ENCODE measurements at places on chromosomes 7 and 10.

DNA sequence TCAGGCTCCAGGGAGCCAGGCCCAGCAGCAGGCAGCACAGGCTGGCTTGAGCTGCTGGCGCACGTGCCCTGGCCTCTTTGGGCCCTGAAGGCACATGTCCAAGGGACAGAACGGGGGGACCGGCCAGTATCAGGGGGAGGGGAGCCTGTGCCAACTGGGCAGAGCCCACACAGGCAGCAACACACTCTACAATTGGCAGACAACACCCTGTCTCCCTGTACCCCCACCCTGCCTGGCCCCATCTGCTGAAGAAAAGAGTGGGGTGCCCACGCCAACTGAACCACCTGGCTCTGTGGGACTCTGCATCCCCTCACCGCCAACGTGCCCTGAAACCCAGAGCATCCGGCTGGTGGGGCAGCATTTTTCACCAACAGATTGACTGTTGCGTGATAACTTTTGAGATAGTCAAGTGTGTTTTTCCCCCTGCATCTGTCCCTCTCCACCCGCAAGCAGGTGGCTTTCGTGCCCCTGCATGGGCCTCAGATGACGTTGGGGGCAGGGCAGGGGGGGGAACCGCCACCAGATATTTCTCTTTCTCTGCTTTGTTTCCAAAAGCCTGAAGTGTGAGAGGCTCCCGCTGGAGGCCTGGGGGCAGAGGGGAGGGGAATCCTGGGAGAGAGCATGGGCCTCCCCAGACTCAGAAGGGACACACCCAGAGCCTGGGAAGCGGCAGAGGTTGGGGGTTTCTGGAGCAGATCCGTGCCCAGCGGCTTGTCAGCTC lies 21.8 kb downstream of the SLIT1 start:
- DNase-seq, result no peak

DNA sequence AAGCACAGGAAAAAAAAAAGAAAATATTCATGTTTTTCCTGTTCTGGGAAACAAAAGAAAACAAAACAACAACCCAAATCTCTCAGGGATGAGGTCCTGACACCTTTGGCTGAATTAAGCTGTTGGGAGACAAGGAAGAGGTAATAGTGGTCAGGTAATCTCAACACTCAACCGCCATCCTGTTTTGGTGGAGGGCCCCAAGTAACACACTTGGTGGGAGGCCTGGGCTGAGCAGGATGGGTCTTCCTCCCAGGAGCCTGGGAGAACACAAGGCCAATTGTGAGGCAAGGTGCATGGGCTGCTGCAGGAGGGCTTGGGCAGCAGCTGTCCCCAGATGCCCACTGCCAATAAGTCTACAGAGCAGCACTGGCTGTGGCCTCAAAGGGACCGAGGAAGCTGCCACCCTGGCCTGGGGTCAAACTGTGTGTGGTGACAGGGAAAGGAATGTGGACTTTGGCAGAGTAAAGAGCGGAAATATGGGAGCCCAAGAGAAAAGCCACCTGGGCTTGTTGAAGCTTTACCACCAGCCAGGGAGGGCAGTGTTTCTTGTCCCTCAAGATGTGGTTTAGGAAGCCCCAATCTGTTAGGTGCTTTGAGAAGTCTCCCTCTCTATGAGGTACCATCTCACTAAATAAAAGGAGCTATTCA lies 93.5 kb upstream of the SLC25A13 start:
- no peak for DNase-seq

DNA sequence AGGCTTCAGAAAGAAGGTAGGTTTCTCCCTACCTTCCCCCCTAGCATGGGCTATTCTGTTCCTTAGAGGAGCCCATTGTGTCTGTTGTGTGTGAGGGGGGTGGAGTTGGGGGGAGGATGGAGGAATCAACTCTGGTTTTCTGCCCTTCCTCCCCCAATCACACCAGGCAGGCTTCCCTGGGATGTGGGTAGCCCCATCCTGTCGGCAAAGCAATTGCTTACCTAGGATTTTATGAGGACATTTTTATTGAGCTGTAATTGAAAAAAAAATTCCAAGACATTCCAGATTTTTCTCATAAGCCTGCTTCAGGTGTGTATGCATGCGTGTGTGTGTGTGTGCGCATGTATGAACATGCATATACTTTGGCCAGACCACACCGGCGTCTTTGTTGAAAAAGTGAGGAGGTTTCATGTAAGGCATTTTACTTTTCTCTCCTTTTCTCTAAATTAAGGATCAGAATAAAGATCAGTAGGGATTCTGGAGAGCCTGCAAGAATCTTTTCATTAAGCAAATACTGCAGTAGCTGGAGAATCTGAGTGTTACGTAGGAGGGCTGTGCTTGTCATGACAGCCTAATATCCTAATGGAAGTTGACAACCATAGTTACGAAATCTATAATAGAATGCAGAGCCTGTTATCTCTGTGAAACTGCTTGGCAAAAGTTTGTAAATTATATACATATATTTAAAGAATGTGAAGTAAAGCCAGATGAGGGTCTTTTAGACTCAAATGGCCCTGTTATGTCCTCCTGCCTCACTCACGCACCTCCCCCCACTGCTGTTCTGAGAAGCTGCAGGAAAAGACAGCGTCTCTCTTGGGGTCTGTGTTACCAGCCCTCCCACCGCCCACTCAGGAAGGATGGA lies 27.3 kb upstream of the SAMD8 start:
- DNase-seq, result no peak

DNA sequence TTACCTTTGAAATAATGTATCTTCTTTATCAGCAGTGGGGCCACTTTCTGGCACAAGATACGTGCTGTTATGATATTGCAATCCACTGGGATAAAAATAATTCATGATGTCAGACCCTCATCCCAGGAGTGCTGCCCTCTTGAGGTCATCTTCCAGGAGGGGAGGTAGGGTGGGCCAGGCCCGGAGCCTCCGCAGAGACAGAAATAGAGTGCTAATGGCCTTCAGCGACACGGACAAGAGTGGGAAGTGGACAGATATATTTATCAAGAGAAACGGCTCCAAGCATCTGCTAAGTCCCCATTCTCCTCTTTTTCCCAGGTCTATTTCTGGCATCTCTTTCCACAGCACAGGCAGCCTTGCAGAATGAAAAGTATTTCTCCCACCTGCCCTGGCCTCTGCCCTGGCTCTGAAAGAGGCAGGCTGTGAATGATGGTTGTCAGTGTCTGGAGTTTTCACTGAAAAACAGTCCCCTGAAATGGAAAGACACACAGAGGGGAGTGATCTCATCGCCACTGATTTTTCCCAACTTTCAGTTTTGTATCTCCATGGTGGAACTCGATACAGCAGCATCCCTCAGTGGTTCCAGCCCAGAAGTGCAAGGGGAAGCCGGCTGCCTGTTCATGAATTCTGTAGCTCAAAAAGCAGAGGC lies 251.7 kb upstream of the MYO3A start:
- no peak for DNase-seq

DNA sequence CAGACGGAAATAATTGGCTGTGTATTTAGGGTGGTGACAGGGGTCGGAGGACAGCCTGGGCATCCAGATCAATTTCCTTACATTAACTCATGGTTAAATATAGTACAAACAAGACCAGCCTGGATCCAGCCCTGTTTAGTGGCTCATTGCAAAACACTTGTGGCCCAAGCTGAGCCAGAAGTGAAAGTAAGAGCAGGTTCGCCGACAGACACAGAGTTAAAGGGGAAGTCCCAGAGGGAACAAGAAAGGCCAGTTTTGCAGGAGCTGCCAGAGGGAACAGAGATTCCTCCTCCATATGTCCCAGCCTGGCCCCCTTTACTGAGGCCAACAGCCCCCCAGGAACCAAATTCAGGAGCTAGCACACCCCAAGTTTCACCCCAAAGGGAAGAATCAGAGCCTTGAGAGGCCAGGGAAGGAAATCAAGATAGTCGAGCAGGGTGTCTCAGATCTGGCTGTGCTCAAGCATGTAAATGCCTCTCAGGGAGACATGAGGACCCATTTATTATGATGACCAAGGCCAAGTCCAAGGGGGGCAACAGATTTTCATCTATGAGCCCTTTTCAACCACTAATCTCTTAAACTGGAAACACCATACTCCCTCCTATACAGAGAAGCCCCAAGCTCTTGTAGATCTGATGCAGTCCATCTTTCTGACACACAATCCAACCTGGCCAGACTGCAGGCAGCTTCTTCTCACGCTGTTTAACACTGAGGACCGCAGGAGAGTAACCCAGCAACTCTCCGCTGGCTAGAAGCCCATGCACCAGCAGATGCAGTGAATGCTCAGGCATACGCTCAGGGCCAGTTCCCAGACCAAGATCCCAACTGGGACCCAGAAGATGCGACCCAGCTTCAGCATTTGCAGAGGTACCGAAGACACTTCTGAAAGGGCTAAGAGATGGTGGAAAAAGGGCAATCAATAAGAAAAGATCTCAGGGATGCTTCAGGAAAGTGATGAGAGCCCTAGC lies 15.9 kb upstream of the ADCK2 start:
- no peak for DNase-seq

GRCh38 chr7:77532247-77532646 lies 4.8 kb upstream of the PTPN12 start:
- DNase-seq, result no peak
